Posterior cingulate gyrus (tissue), 11 donors: ENCODE measurements at places on chromosomes 4 and X.

- DNase-seq = no peak
Observed at GRCh38 chr4:76211769-76212708, 1.6 kb downstream of the SCARB2 start.

DNA sequence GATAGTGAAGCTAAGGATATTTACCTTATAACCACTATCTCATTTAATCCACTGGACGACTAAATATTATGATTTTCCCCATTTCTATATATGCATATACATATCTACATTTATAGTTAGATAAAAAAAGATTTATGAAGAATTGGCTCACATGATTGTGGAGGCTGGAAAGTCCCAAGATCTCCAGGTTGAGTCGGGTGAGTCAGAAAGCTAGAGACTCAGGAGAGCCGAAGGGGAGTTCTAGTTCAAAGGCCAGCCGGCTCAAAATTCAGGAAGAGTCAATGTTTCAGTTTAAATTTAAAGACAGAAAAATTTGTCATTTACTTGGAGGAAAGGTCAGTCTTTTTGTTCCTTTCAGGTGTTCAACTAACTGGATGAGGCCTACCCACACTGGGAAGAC, 158.2 kb upstream of the CPEB2 start:
- no peak for DNase-seq

DNA sequence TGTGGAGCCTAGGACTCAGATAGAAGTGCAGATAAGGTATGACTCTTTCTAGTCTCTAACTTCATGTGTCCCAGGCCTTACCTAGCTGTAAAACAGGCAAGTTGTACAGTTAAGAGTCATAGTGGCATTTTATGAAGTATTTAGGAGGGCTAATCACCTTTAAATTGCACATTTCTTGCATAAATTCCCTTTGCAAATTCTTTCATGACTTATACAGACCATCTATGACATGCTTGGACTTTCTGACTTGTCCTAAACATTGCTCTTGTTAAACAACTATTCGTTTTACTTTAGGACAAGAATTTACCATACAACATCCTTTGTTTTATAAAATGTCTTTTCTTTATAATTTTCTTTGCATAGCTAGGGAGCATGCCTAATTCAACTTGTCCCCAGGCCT, 7.8 kb upstream of the RRAGB start:
- DNase-seq = no peak

DNA sequence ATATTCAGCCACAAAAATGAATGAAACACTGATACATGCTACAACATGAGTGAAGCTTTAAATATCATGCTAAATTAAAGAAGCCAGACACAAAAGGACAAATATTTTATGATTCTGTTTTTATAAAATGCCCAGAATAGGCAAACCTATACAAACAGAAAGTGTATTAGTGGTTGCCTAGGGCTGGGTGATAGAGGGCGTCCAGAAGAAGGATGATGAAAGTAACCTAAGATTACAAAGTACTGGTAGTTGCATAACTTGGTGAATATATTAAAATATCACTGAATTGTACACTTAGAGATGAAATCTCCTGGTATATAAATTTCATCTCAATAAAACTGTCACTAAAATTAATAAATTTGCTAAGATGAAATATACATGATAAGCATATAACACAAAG, 67.5 kb downstream of the FBXW7 start:
- DNase-seq = no peak

- no peak for DNase-seq
Observed at GRCh38 chr4:143302536-143302935, 34.1 kb upstream of the GAB1 start.

GRCh38 chr4:168604496-168605373, 107.9 kb downstream of the PALLD start:
- no peak for DNase-seq

- DNase-seq = no peak
Observed at GRCh38 chr4:89863533-89863932, 26.6 kb upstream of the SNCA start.

- no peak for DNase-seq
Observed at GRCh38 chr4:168854350-168854921, 155.6 kb downstream of the CBR4 start.

- DNase-seq = no peak
Observed at GRCh38 chr4:10226756-10227155, 110.2 kb upstream of the WDR1 start.

- no peak for DNase-seq
Observed at GRCh38 chr4:36207831-36208520, 36.3 kb downstream of the ARAP2 start.

DNA sequence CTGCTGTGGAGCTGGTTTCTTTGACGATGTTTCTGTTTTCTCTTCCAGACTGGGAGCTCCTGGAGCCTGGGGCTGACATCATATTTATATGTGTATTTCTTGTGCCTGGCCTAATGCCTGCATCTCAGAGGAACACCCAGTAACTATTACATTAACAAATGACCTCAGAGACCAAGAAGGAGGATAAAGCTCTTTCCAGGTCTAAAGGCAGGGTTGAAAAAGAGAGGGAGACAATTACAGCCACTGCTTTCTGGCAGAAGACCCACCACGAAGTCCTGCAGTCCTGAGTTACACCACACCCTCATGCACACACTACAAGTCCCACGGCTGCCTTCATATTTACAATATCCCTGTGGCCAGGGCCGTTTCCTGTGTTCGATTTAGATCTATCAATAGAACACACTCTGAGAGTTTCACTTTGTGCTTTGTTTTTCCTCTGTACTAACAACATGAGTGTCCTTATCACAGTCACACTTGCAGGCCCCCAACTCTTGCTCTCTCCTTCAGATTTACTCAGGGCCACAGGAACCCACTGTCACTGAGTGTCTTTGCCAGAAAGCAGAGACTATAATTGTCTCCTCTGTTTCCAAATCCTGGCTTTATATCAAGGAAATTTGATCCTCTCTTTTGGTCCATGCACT, 535.5 kb downstream of the MID1IP1 start:
- no peak for DNase-seq

GRCh38 chr4:162909952-162910351, 256.7 kb downstream of the NAF1 start:
- no peak for DNase-seq

- no peak for DNase-seq
Observed at GRCh38 chrX:31993637-31994036, 921.8 kb upstream of the FTHL17 start.

DNA sequence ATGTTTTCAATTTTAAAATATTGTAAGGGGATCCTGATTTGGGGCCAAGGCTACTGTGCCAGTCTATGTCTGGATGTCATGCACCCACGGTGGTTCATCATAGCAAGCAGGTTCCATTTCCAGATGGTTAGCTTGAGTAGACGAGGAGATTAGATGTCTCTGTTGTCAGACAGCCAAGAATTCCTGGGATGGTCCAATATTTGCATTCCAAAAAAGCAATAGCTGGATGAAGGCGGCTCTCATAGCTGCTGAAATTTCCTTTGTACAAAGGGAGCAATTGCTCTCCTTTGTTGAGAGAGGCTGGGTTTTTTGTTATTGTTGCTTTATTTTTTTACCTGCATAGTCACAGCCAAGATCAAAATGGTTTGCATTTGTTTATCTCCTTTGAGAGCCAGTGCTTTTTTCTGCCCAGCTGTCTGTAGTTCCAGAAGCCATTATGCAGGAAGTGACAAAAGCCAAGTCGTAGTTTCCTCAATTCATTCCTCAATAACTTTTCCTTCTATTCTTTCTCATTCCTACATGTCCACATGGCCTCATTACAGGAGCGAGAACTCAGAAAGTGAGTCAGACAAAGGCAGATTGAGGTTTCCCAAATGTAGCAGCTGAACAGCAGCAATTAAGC, 107.9 kb downstream of the MMRN1 start:
- DNase-seq = no peak

- no peak for DNase-seq
Observed at GRCh38 chr4:23973308-23973855, 83.5 kb upstream of the PPARGC1A start.

DNA sequence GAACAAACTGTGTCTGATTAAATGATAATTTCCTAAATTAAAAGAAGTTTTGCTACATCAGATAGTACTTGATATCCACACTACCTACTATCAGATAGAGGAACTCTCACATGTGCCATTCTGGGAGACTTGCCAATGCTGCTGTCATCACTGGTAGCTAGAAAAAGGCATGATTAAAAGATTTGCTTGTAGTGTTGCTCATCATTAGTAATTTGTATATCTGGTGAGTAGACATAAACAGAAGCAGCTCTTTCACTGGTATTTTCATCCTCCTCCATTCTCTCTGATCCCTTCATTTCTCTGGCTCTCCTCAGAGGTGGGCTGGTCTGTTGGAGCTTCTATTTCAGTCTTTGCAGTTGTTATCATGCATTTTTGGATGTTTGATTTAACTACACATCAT, 56.0 kb downstream of the SPRY1 start:
- DNase-seq = no peak

DNA sequence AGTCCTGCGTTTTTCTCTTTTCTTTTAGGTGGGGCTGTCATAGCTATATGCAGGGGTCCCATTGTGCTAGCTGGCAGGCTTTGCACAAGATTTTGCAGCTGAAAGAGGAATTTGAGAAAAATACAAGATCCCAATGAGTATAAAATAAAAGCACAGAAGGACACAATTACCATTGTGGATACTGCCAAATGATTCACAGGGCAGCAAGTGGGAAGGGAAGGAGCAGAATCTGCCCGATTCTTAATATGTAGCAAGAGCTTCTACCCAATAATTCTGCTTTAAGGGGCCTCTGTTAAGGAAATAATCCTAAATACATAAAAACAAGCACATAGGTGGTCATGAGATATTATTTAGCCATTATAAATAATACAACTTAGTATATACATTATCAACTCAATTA, 25.9 kb upstream of the ING2 start:
- DNase-seq = no peak

GRCh38 chrX:149962859-149963757, 24.8 kb upstream of the EOLA2 start:
- peak; percentile 65 for DNase-seq

- no peak for DNase-seq
Observed at GRCh38 chr4:7607156-7607910, 172.6 kb upstream of the PSAPL1 start.

DNA sequence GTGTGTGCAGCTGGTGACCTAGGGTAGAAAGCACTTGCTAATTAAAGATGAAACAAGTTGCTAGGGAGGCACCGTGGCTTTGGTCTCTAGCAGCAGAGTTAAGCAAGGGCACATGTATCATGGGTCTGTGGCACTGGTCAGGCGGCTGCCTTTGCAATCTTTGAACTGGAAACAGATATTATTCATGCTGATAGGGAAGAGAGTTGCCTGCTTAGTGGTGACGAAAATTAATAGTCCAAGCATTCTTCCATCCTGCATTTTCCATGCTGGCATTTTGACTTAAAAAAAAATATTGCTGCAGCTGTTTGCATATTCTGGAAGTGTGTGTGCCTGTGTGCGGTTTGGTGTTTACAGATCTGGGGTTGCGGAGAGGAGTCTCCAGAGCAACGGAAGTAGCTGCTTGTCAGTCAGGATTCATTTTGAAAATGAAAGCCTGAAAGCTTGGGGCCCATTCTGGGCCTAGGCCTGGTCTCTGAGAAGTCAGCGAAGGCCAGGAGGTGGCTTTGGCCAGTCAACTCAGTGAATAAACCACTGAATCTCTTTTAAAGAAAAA, 2.3 kb upstream of the SOWAHD start:
- DNase-seq = no peak

DNA sequence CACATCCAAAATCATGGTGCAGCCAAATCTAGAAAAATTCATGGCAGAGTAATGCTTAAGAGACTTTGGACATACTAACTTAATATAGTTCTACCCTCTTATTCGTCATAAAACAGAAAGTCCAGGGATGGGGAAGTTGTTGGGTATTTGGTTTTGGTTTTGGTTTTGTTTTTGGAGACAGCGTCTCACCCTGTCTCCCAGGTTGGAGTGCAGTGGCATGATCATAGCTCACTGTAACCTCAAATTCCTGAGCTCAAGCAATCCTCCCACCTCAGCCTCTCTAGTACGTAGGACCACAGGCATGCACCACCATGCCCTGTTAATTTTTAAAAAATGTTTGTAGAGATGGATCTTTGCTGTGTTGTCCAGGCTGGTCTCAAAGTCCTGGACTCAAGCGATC, 271.8 kb upstream of the TENM3 start:
- DNase-seq = no peak

DNA sequence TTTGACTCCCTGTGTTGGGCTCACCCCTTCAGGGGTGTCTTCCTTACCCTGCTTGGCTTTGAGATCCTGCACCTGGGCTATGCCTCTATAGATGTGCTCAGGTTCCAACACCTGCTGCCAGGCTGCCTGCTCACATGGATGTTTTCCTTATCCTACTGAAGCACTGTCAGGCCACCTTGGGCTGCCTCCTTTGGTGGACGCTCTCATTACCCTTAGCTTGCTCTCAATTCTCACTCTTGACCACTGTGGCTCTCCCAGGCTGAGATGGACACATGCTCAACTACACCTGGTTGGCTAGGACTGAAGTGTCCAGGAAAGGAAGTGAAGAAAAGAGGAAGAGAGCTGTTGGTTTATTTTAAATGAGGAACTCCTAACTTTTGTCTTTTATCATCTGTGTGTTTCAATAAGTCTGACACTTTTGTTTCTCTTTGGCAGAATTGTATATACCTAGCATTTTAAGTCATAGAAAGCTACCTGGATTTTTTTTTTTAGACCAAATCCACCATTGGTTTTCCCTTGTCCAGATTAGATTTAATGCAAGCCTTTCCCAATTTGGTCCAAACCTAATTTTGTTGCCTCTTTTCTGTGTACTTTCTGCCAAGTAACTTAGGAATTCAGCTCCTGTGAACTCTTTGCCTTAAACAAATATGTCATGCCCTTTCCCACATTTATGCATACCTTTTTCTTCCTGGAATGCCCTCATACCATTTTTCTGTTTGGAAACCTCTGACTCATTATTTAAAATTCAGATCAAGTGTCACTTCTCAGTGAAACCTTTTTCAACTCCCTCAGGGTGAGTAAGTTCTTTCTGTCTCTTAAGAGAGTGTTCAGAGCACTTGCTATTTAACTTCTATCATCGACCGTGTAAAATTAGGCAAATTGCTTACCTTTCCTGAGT, 175.8 kb downstream of the GC start:
- peak; percentile 24 for DNase-seq

GRCh38 chrX:103311399-103311780, 600 bp upstream of the BEX2 start:
- DNase-seq = no peak

DNA sequence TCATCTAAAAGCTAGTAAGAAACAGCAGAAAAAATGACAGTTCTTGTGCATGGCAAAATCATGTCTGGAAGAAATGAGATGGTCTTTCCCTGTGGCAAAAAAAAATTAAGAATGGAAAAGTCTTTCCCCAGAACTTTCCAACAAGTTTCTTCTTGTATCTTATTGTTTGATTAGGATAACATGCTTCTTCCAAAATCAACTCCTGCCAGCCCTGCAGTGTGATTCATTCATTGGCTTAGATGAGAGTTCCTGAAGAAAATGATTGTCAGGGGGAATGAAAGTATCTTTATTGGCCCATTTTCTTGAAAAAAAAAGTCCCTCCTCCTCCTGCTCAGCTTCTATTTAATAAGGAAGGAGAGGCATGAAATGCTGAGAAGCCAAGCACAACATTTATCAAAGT, 407.7 kb downstream of the ARAP2 start:
- no peak for DNase-seq
